Stimulated activated CD8-positive, alpha-beta memory T cell treated with anti-CD3 and anti-CD28 coated beads, Interleukin-12 subunit alpha, Interleukin-12 subunit beta, amount 100 ng/mL, for 1 hour (primary cell): ENCODE measurements at places on chromosomes 1 and 21.

DNA sequence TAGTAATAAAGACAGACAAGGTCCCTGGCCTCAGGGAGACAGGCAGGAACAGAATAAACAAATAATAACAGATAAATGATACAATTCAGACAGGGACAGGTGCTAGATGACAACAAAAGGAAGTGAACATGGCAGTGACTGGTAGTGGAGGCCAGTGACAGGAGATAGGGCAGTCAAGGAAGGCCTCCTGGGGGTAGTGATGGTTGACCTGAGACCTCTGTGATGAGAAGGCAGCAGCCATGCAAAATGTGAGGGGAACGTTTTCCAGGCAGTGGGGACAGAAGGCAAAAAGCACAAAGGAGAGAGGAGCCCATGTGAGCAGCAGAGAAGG lies 18.5 kb downstream of the OPTC start:
- DNase-seq: no peak

GRCh38 chr1:197526736-197527371 lies 248.4 kb downstream of the DENND1B start:
- no peak for DNase-seq

DNA sequence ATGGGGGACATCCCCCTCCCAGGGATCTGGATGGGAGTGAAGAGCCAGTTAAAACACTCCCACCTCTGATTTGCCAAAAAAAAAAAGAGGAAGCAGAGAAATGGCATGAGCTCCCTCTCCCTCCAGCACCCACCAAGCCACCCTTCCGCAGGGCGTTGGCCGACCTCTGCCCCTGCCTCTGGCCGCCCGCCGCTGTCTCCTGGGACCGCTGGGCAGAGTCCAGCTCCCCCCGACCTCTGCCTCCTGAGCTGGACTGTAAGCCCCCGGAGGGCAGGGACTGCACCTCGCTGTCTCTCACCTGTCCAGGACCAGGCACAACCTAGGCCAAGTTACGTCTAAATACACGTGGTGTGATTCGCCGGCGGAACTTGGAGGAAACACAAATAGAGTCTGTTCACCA lies 174.3 kb downstream of the PRDM16 start:
- DNase-seq: no peak

DNA sequence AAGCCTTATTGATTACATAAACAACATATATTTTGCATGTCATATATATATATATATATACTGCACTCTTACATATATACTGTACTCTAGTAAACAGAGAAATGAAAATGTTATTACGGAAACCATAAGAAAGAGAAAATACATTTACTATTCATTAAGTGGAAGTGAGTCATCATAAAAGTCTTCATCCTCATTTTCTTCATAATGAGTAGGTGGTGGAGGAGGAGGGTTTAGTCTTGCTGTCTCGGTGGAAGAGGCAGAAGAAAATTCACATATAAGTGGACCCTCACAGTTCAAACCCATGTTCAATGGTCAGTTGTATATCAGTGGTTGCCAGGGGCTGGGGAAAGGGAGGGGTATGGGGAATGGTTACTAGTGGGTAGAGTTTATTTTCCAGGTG lies 8.0 kb upstream of the IFNLR1 start:
- no peak for DNase-seq

- no peak for DNase-seq
Observed at GRCh38 chr1:203600782-203601513, 25.7 kb upstream of the ATP2B4 start.

- DNase-seq: no peak
Observed at GRCh38 chr1:1352786-1353388, 3.7 kb upstream of the DVL1 start.

DNA sequence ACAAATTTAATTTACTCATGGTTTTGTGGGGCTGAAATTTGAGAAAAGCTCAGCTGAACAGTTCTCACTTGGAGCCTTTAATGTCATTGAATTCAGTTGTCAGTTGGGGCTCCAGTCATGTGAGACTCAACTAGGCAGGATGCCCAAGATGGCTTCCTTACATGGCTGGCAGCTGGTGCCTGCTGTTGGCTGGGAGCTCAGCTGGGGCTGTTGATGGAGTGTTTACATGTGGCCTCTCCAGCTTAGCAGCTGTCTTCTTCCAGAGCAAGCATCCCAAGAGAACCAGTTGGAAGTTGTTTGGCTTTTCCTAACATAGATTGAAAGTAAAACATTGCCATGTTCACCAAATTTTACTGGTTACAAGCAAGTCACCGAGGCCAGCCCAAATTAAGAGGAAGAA lies 81.8 kb upstream of the KCNA3 start:
- DNase-seq: no peak

- no peak for DNase-seq
Observed at GRCh38 chr1:187959062-187959461, 1130.3 kb downstream of the PLA2G4A start.

DNA sequence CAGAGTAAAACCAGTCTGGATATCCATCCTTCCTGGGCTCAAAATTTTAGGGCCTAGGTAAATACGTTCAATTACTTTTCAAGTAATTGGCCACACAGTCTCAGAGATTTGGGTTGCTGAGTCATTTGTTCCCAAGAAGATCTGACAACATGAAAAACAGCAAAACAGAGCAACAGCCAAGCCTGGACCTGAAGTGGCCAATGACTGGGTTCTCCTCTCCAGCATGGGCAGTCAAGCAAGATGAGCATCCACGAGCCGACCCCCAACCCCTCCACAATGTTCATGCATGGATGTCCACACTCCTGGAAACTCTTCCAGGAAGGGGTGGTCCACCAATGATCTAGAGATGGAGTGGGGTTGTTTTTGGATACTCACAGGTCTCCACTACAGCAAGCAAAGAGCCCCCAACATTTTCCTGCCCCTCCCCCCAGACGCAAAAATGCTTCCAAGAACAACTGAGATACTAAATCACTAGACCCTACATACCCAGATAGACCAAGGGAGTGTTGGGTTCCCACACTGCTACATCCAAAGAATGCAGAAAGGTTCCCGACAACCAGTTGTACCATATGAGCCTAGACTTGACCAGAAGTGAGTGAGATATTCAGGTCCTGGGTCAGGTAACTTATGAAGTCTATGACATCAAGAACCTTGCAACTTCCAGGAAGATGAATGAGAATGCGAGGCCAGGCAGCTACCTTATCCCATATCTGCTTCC lies 73.0 kb downstream of the CD46 start:
- DNase-seq: no peak

- no peak for DNase-seq
Observed at GRCh38 chr1:10401281-10401680, 2.4 kb downstream of the PGD start.

- DNase-seq: no peak
Observed at GRCh38 chr1:89842567-89843272, 21.9 kb downstream of the LRRC8D start.

- DNase-seq: no peak
Observed at GRCh38 chr1:94094469-94095111, 26.4 kb downstream of the ABCA4 start.

GRCh38 chr1:4227986-4228385 lies 327.9 kb upstream of the C1orf174 start:
- DNase-seq: no peak

DNA sequence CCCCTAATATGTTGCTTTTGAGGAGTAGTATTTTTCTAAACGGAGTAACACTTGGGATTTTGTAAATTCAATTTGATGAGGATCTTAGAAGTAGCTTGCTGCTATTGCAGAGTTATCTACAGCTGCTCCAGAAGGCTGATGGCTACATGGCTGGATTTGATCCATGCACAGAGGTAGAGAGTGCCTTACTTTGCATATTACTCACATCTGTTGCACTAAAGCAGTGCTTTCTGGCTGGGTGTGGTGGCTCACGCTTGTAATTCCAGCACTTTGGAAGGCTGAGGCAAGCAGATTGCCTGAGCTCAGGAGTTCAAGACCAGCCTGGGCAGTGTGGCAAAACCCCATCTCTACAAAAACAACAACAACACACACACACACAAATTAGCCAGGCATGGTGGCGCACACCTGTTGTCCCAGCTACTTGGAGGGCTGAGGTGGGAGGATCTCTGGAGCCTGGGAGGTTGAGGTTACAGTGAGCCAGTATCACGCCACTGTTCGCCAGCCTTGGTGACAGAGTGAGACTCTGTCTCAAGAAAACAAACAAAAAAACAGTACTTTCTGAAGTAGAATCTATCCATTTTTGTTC lies 24.6 kb downstream of the RALGPS2 start:
- DNase-seq: no peak

DNA sequence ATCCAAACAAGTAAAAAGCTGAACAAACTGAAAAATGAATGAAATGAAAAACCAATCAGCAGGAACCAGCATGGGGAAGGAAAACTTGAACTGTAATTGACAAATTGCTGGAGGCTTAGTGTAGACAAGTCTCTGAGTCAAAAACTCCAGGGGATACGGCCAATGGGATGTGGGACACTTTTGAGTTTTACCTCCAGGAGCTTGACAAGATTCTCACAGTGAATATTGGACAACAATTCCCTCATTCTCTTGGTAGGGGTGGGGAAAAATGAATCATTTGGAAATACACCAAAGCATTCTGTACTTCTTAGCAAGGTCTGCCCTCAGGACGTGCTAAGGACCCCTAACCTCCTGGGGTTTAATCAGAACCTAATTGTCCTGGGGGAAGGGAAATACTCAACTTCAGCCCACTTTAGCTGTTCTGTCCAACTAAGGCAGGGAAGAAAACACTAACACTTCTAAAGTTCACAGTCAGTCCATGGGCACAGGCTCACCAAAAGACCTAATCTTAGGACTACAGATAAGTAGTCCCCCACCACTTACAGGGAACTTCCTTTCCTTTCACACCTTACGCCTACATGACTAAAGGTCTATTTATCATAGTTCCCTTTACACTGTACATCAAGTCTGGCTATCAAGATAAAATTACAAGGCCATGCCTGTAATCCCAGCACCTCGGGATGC lies 60.7 kb upstream of the CDC42BPA start:
- no peak for DNase-seq

DNA sequence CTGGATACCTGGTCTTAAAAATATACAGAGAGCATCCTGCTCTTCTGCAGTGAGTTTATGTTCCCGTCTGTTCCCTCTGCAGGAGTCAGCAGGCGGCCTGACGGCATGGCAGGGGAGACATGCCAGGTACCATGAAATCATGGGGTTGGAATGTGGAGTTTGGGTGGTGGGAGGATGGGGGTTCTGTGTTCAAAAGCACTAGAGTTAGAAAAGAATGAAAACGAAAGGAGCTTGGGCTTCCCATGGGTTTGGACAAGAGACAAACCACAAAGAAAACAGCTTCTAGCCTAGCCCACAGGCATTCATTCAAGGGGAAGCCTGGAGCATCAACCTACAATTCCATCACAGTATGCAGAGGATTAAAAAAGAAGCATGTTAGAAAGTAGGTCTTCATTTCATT lies 59.9 kb downstream of the WARS2 start:
- no peak for DNase-seq

GRCh38 chr21:46000182-46000730 lies 18.7 kb downstream of the COL6A1 start:
- no peak for DNase-seq

DNA sequence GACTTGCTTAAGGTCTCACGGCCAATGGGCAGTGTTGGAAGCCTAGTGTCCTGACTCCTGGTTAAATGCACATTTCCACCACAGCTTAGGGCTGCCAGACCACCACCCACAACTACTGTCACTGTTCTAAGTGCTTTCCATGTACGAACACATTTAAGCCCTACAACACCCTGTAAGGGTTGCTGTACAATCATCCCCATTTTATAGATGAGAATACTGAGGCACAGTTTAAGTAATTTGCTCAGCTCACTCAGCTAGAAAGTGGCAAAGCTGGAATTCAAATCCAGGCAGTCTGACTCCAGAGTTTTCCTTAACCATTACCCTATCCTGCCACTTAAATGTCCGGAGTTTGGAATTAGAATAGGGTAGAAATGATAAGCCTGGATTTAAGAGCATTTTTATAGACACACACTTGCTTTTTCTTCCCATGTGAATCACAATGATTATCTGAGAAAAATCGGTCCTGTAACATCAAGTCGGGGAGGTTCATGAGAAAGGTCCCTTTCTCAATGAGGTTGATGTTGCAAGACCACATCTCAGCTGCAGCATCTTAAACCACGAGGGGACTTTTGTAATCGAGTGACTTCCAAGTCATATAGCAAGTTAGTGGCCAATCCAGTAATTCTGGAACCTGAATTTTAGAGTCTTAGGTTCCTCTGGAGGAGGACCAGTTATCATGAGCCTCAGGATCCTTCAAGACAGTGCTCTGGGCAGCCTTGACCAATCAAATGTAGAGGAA lies 8.6 kb downstream of the E2F2 start:
- no peak for DNase-seq

DNA sequence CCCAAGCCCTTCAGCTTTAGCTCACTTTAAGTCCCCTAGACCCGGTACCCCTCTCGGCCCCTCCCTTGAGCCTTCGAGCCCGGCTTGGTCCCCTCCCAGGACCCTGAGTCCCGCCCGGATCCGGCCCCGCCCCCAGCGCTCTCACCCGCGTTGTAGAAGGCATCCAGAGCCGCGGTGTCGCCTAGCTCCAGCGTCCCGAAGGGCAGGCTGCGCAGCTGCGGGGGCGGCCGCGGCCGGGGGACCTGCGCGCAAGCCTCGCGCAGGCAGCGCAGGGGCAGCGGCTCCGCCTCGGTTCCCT lies 699 bp downstream of the MAP3K6 start:
- DNase-seq: peak; percentile 43

GRCh38 chr1:27598295-27598687 lies 5.7 kb downstream of the AHDC1 start:
- DNase-seq: no peak

- no peak for DNase-seq
Observed at GRCh38 chr21:45289655-45290515, 2.2 kb upstream of the POFUT2 start.

GRCh38 chr1:214261206-214262123 lies 19.5 kb upstream of the SMYD2 start:
- peak; percentile 67 for DNase-seq

- DNase-seq: no peak
Observed at GRCh38 chr1:36352910-36353878, 29.7 kb upstream of the EVA1B start.

- DNase-seq: no peak
Observed at GRCh38 chr1:159196543-159196942, 8.1 kb upstream of the ACKR1 start.

DNA sequence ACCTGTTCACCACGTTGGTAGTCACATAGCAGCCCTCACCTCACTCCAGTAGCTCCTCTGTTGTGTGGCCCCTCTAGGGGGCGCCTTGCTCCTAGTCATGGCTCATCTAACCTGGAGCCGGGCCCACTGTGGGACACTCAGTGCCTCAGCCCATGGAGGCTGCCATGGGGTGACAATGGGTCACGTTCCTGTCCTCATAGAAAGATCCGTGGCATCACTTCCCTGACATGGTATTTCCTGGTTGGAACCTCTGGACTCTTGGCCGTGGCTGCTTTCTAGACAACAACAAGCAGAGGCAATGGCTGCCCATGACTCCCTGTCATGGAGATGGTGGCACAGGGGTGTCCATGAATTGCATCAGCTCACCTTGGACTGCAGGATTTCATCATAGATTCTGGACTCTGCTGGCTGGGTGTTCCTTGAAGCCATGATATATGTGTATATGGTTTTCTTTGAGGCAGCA lies 27.5 kb upstream of the SLAMF6 start:
- peak; percentile 49 for DNase-seq

GRCh38 chr1:246794828-246795671 lies 70.8 kb downstream of the SCCPDH start:
- no peak for DNase-seq

GRCh38 chr1:243596431-243597062 lies 253.5 kb downstream of the AKT3 start:
- DNase-seq: no peak

GRCh38 chr21:20852866-20853265 lies 145.3 kb upstream of the NCAM2 start:
- no peak for DNase-seq
